T-helper 2 cell (primary cell): ENCODE measurements at places on chromosomes 3 and 15.

DNA sequence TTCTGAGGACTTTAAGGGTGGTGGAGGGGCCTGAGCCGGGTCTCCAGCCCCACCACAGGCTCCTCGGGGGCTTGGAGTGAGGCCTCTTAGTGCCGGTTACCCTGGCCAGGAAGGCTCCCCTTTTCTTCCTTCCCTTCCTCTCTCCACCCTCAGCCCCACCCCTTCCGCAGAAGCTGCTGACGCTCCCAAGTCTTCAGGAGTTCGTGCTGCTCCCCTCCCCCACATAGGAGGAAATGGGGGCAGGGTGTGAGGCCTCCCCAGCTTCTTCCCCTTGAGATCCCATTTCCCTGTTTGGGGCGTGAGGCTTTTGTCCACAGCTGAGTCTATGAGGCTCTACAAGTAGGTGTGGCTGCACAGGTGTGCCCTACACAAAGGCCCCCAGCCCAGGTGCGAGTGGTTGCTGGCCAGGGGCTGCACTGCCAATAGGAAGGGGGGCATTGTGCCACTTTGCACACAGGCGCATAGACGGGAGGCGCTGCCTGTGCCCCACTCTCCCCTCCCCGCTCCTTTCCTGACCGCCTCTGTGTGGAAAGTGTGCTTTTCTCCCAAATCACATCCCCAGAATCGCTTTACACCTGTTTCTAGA lies 915 bp upstream of the CALML4 start:
- DNase-seq = no peak

DNA sequence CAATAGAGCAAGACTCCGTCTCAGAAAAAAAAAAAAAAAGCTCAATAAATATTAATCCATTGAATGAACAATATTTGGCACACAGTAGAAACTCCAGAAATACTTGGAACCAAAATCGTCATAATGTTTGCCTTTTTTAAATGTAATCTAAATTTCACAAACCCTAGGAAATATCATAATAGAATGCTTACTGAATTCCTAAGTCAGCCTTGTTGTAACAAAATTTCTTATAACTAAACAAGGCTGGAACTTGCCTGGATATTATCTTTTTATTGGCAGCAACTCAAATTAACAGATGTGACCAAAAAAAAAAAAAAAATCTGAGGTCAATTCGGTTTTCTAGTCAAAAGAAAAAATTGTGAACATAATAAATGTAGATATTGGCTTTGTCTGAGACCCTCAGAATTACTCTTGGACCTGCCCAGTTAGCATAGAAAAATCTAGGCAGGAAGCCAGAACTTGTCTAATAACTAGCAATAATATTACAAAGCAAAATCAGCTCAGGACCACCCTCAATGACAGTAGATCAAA lies 33.3 kb downstream of the GABPB1 start:
- no peak for DNase-seq

GRCh38 chr3:10600726-10601125 lies 95.3 kb upstream of the ATP2B2 start:
- no peak for DNase-seq

- DNase-seq = no peak
Observed at GRCh38 chr15:57335719-57336118, 40.6 kb upstream of the CGNL1 start.

GRCh38 chr15:90103701-90104329 lies 1.5 kb upstream of the IDH2 start:
- no peak for DNase-seq

DNA sequence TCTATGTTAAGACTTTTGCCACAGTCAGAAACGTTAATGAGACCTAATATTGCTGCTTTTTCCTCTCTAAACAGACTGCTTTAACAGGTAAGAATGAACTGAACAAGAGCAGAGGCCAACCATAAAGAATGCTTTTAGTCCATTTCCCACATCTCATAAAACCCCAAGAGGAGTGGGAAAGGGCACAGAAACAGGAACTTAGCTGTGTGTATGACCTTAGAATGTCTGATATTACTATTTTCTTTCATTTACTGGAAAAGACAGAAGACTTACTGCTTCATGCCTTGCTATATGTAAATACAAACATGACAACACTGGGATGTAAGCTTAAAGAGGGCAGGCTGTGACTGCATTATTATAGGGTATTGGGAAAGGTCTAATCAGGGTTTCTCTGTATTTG lies 115.0 kb downstream of the ISL2 start:
- DNase-seq = no peak

- no peak for DNase-seq
Observed at GRCh38 chr3:144948711-144949110, 977.1 kb downstream of the DIPK2A start.

GRCh38 chr15:100516643-100517512 lies 11.9 kb downstream of the CERS3 start:
- DNase-seq = no peak

- no peak for DNase-seq
Observed at GRCh38 chr3:156218353-156218744, 98.0 kb downstream of the KCNAB1 start.

GRCh38 chr3:186210852-186211500 lies 102.1 kb upstream of the ETV5 start:
- no peak for DNase-seq

GRCh38 chr3:47296562-47297302 lies 14.0 kb downstream of the KLHL18 start:
- DNase-seq = no peak
